ENCODE measurements at places on chromosomes 4 and X.

DNA sequence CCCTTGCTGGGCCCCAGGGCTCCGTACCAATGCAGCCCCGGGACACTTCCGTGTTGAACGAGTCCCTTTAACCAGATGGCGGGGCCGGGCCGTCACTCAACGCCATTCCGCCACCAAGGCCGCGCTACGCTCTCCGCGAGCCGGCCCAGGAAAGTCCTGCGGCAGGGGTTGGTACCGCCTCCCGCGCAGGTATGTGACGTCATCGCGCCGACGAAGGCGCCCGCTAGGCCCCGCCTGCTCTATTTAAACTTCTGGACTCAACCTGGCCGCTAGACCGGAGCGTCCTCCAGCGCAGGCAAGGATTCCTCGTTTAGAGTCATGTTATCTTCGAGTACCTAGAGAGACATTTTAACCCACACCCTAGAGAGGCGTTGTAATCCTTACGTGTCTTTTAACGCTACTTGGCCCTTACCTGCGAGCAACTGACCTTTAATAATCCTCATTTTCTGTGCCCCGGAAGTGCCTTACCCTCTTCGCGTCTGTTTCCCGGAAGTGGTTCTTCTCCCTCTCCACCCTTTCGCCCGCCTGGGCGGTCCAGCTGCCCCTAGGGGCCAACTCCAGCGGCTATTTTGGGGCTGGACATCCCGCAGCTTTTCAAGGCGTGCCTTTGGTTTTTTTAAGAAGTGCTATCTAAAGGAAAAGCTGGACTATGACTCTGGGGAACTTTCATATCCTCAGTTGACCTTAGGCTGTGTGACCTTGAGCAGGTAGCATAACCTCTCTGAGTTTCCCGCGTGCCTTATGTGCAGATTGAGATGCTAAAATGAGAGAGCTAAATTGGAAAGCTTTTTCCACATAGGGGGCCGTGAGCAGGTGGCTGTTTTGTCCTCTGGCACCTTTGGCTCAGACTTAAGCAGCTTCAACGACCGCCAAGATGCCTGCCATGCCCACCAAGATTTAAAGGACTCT, at the start of gene PNPLA4:
TSS of gene PNPLA4 (minus strand) at position 155 of the 909 bp plus-strand sequence. CDS start 1,294 bp downstream, outside the sequence.
- DNase-seq: peak; percentile 69

DNA sequence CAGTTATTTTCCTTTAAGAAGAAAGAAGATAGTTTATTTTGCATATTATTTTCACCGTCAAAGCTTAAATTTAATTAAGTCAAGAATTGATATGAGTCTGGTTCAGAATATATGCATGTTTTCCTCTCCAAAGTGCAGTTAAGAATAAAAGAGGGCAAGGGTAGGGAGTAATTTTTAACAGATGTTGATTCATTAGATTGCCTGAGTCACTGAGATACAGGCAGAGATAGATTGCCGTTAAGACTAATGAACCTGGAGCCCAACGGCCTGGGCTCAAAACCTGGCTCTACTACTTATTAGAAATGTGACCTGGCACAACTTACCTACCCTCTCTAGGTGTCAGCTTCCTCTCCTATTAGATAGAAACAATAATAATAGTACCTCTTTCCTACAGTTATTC, 1037.4 kb upstream of the PABPC4L start:
- no peak for DNase-seq

DNA sequence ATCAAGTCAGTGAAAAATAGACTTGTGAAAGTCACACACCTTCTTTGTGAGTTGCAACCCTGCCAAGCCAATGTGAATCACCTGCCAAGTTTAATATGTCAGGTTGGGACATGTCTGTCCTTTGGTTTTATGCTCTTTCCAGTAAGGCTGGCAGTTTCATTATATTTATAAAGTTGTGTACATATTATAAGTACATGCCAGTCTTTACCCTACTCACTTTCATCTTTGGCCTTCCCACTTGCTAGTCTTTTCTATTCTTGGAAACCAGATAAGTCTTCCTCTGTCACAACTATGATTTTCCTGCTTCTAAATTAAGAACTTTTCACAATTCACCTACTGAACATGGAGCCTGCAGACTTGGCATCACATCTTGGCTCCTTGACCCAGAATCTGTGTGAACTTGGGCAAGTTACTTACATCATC, 680.7 kb upstream of the BOD1L1 start:
- no peak for DNase-seq

DNA sequence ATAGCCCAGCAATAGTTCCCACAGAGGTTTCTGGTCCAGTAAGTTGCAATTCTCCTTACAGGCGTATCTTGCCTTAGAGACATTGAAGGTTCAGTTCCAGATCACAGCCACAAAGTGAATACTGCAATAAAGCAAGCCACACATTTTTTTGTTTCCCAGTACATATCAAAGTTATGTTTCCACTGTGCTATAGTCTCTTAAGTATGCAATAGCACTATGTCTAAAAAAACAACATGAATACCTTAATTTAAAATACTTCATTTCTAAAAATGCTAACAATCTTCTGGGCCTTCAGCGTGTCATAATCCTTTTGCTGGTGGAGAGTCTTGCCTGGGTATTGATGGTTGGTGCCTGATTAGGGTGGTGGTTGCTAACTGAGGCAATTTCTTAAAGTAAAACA, 659.1 kb downstream of the GRID2 start:
- DNase-seq: no peak

DNA sequence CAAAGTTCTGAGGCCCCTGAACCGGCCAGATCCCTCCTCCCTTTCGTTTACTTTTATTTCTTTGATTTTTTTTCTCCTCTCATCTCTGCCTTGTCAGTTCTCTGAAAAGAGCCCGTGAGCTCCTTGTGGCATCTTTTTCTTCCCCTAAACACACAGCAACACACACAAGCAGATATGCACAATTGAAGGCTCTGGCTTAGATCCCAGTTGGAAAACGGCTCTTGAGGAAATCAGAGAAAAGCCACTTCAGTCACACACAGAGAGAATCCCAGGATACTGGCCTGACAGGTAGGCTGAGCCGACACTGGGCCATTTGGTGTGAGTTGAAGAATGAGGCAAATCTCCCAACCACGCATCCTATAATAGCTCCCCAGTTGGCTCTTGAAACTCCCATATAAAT, 12.9 kb downstream of the DIPK2B start:
- no peak for DNase-seq

- no peak for DNase-seq
These were observed 28.0 kb upstream of the CD40LG start for GRCh38 chrX:136619899-136620505.

DNA sequence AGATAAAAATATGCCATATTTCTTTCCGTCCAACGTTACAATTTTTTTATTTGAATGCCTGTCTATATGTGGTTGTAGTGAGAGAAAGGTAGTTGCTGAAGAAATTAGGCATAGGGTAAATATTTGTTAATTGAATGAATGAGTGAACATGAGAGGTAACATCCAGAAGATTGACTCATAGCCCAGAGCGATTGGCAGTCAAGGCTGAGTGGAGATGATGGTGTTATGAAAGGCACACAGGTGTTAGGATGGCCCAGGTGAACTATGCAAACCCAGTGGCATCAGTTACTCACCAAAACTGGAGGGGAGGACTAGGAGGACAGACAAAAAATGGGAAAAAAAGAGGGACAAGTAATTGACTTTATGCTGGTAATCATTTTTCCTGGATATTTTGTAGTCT, 31.7 kb upstream of the SPRY1 start:
- DNase-seq: no peak

- no peak for DNase-seq
These were observed 162.2 kb downstream of the DCHS2 start for GRCh38 chr4:154329268-154329868.

DNA sequence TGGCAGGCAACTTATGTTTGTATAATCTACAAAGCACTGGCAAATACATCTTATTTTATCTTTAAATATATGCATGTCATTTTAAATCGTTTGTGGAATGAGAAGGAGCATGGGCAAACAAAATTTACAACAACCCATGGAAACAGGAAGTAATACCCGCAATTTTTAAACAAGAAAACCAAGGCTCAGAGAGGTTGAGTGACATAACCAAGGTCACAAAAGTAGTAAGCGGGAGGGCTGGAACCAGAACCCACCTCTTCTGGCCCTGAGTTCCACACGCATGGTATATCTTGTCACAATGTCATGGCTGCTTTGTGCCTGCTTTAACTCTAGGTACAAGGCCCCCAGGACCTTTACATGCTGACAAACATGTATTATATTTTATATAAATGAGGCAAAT, 52.9 kb downstream of the SLC7A11 start:
- no peak for DNase-seq

GRCh38 chr4:126563389-126563788, 1069.4 kb upstream of the INTU start:
- no peak for DNase-seq

- DNase-seq: no peak
These were observed 329.3 kb downstream of the GBA3 start for GRCh38 chr4:23022032-23022431.

GRCh38 chrX:124097116-124097515, 135.6 kb downstream of the STAG2 start:
- no peak for DNase-seq

- peak; percentile 15 for DNase-seq
These were observed at the start of gene PRSS48 for GRCh38 chr4:151276787-151277562. PRSS48 (plus strand) TSS chr4:151277161; CDS start chr4:151277173, 12 bp downstream.

- DNase-seq: no peak
These were observed 88.3 kb downstream of the NHSL2 start for GRCh38 chrX:71998836-71999509.

- no peak for DNase-seq
These were observed 145.1 kb downstream of the INPP4B start for GRCh38 chr4:142701017-142701416.

- no peak for DNase-seq
These were observed 30.6 kb upstream of the PLAC1 start for GRCh38 chrX:134688839-134689238.

GRCh38 chrX:119729408-119730201, 28.8 kb upstream of the SOWAHD start:
- peak; percentile 36 for DNase-seq

DNA sequence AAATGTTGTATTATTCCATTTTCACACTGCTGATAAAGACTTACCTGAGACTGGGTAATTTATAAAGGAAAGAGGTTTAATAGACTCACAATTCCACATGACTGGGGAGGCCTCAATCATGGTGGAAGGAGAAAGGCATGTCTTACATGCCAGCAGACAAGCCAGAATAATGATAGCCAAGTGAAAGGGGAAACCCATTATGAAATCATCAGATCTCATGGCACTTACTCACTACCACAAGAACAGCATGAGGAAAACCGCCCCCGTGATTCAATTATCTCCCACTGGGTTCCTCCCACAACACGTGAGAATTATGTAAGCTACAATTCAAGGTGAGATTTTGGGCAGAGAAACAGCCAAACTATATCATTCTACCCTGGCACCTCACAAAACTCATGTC, 2535.1 kb downstream of the ARAP2 start:
- DNase-seq: no peak

GRCh38 chrX:150482537-150483206, 85.7 kb upstream of the MTM1 start:
- DNase-seq: peak; percentile 52

GRCh38 chrX:91039777-91040176, 394.9 kb upstream of the PABPC5 start:
- DNase-seq: no peak

DNA sequence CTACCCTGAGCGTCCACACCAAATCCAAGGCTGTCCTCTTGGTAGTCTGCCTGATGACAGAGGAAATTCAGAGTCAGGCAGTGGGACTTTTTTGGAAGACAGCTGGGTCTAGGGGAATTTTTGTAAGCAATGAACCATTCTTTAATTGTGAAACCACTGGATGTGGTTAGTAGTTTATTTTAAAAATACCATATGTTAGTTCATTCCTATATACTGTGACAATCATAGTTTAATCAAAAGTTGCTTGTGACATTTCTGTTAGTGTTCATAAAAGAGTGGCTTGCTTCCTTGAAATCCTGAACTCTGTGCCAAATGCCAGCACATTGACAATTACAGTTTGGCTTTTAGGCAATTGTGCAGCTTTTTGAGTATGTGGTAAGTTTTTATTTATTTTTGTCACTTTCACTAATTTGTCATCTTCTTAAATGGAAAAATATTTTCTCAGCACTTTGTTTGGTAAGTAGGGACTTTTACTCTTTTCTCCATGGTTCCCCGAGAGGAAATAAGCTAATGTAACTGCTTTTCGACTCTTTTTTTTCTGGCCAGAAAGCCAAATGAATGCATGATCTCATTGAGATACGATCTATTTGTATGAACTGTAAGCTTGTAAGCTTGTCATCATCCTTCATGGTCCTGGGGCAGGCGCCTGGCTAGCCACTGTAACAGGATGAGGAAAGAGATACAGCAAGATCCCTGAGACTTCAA, 72.6 kb upstream of the SLC4A4 start:
- no peak for DNase-seq

DNA sequence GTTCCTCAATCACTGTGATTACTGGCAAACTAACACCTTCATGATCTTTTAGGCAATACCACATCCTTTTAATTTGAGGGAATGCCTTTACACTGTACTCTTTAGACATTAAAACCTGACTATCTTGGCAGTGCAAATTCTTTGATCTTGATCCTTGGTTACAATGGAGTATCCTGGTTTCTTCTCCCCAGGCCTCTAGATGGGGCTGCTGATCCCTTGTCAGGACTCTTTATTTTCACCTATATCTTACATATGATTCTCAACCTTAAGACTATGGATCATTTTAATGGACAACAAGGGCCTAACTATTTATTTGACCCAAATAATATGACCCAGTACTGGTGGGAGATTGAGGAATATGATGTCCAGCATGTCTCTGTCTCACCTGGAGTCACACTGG, 1005.5 kb upstream of the INTU start:
- no peak for DNase-seq

DNA sequence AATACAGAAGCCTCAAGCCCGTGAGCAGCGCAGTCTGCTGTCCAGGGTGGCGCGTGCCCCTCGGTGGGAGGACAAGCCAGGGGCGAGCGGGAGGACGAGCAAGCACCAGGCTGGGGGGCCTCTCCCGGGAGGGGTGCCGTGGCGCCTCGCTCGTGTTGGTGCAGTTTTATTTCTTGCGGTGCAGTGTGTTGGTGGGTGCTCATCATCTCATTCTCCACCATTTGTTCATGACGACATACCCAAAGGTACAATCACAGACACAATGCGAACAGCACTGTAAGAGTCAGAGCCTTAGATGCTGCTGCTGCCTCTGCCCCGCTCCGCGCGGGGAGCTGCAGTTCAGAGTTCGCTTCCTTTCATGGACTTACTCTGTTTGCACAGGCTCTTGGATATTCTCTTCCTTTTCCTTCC, 30.3 kb downstream of the RGS12 start:
- DNase-seq: no peak

- no peak for DNase-seq
These were observed 37.3 kb downstream of the RRAGB start for GRCh38 chrX:55754861-55755294.

- DNase-seq: no peak
These were observed 50.7 kb downstream of the UBE2NL start for GRCh38 chrX:143934542-143934941.

Data from activated T-cell treated with anti-CD3 and anti-CD28 coated beads for 24 hours (primary cell).